ENCODE measurements at places on chromosomes 3 and 15. TPM values are rescaled to one million over a fixed set of nuclear protein-coding genes. Genes with fewer than 3 reads are reported as not detected.

Gene NMB
- total RNA-seq: 11.3 TPM

Gene MKRN2OS
- not detected for total RNA-seq

Gene SCAMP5
- 3.6 TPM for total RNA-seq

Gene ANO10
- 20.0 TPM for total RNA-seq

Gene GP5
- not detected for total RNA-seq

Gene SLC12A8
- 126 TPM for total RNA-seq

Gene LYSMD4
- 5.7 TPM for total RNA-seq

Gene ZNF80
- not detected for total RNA-seq
